ENCODE measurements at places on chromosomes 5 and 9. TPM values are rescaled to one million over a fixed set of nuclear protein-coding genes. Genes with fewer than 3 reads are reported as not detected.

- H3K27ac ChIP-seq = no peak overlapping the region
- H3K36me3 ChIP-seq = peaks cover 86% of the 10 kb centered on the region
- H3K4me3 ChIP-seq = no peak overlapping the region
- H3K4me1 ChIP-seq = peaks cover 50% of the 10 kb centered on the region
Measured at GRCh38 chr5:179613460-179614071, 9.9 kb downstream of the HNRNPH1 start.

The CCNJL gene
- 22.4 TPM for total RNA-seq

DNA sequence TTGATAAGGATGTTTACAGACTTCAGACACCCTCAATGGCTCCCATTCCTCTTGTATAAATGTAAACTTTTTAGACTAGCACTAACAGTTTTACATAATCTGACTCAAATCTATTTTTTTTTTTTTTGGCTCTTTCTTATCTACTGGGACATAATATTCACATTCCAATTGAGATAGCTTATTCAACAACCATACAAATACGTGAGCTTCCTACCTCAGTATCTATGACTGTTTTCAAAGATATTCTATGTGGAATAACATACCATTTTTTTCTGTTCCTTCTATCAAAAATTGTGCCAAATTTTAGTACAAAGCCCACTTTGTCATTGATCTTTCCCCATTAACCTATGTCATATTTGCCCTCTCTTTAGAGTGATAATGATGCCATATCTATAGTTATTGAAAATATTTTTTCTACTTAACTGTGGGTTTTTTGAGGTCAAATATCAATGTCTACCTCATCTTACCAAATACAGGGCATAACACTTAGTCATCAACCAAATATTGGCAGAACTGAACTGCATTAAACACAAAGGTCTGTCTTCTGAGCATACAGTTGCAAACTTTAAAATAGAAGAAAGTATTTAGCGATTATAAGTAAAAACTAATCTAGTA, 482.6 kb downstream of the PTPRD start:
- no peak overlapping the region for H3K27ac ChIP-seq
- H3K4me3 ChIP-seq = no peak overlapping the region
- H3K27me3 ChIP-seq = no peaks in the 10 kb centered on the region
- no peaks in the 10 kb centered on the region for H3K4me1 ChIP-seq
- no peaks in the 10 kb centered on the region for H3K36me3 ChIP-seq
- DNase-seq = no peak

DNA sequence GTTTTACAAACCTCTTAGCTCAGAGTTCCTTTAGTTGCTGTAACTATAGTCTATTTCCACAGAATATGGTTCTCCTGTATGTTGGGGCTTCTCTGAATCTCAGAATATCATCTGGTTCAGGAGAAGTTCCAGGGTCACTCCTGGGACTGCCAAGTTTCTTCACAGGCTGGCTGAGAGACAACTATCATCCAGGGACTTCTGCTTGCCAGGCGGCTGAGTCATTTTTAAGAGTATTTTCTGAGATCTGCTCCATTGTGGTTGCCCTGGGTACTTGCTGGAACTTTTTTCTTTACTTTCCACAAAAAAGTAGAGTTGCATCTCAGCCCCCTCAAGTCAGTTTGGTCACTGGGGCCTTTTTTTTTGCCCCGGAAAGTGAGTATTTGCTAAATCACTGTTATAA, 566.5 kb downstream of the LRRC70 start:
- H3K36me3 ChIP-seq = no peaks in the 10 kb centered on the region
- H3K4me3 ChIP-seq = no peak overlapping the region
- H3K27me3 ChIP-seq = no peaks in the 10 kb centered on the region
- no peak overlapping the region for H3K27ac ChIP-seq
- H3K4me1 ChIP-seq = no peaks in the 10 kb centered on the region

- no peaks in the 10 kb centered on the region for H3K4me1 ChIP-seq
- H3K27ac ChIP-seq = no peak overlapping the region
- DNase-seq = no peak
- no peaks in the 10 kb centered on the region for H3K36me3 ChIP-seq
- H3K4me3 ChIP-seq = no peak overlapping the region
Measured at GRCh38 chr5:7053528-7054209, 340.4 kb downstream of the TENT4A start.

GRCh38 chr5:16104961-16105360, 74.6 kb downstream of the MARCHF11 start:
- H3K27ac ChIP-seq = no peak overlapping the region
- no peak overlapping the region for H3K4me3 ChIP-seq
- H3K27me3 ChIP-seq = no peaks in the 10 kb centered on the region
- no peaks in the 10 kb centered on the region for H3K36me3 ChIP-seq

The KIF4B gene
- total RNA-seq = 0.09 TPM

DNA sequence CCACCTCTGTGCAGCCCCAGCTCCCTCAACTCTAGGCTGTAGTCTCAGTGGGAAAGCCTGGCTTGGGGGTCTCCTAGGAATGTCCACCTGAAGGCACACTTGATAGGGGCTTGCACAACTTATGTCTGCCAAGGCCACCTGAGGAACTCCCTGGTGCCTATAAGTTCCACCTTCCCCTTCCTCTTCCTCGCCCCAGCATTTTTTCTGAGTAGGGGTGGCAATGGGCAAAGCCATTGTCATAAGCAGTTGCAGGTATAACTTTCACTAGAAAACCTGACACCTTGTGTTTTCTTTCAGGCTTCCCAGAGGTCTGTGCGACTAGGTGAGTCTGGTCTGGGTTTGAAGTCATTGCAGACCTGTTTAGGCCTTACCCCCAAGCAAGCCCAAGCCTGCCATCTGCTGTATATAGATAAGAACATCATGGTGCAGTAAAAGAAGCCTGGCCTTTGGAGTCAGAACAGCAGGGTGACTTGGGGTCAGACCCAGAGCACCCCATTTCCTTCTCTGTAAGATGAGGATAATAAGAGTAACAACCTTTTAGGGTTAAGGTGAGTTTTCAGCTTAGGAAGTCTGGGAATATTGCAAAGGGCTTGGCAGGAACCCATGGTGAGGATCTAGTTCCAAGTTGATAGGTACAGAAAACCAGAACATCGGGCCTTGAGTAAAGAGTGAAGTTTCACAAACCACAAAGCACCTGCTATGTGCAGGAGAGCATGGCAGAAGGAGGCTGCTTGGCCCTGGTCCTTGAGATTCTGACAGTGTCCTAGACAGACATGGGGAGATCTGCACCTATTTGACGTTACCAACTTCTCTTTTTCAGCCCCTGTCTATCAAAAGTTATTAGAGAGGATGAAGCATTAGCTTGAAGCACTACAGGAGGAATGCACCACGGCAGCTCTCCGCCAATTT, 33.8 kb downstream of the TGFBI start:
- no peak overlapping the region for H3K4me3 ChIP-seq
- no peaks in the 10 kb centered on the region for H3K27me3 ChIP-seq
- no peak overlapping the region for H3K27ac ChIP-seq
- peak; percentile 64 for DNase-seq

- no peaks in the 10 kb centered on the region for H3K4me1 ChIP-seq
- DNase-seq = peak; percentile 74
- H3K36me3 ChIP-seq = peaks cover 86% of the 10 kb centered on the region
Measured at GRCh38 chr9:32426278-32426939, 42.0 kb downstream of the ACO1 start.

The OTP gene
- not detected for total RNA-seq

- no peaks in the 10 kb centered on the region for H3K4me1 ChIP-seq
- no peak for DNase-seq
- H3K27me3 ChIP-seq = no peaks in the 10 kb centered on the region
- no peak overlapping the region for H3K4me3 ChIP-seq
- H3K27ac ChIP-seq = no peak overlapping the region
Measured at GRCh38 chr9:81534138-81534875, 155.0 kb downstream of the TLE1 start.

GRCh38 chr9:132412089-132412488, 2.1 kb downstream of the CFAP77 start:
- peaks cover 3% of the 10 kb centered on the region for H3K27me3 ChIP-seq
- H3K4me3 ChIP-seq = no peak overlapping the region
- peaks cover 17% of the 10 kb centered on the region for H3K4me1 ChIP-seq
- H3K36me3 ChIP-seq = no peaks in the 10 kb centered on the region
- H3K27ac ChIP-seq = no peak overlapping the region

DNA sequence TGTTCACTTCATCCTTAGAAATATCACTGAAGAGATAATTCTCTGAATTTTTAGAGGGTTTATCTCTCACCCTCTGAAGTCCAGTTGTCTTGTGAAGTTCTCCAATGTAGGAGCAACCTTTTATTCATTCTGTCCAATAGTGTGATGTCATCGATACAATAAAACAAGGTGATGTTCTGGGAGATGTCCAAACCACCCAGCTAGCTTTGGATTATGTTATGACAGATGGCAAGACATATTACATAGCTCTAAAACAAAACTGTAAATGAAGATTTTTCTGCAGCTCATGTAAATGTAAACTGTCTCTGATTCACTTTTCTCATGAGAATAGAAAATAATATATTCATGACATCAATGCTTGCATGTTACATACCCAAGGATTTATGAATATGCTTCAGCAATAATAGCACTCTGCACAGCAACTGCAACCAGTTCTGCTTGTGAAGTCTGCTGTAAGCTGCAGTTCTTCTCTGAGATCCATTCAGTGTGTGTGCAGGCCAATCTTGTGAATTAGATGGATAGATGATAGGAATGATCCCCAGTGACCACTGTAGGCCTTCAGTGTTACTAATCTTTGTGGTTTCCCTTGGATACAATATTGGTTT, 172.6 kb upstream of the CDH12 start:
- no peaks in the 10 kb centered on the region for H3K27me3 ChIP-seq
- no peak for DNase-seq
- H3K4me1 ChIP-seq = no peaks in the 10 kb centered on the region
- no peak overlapping the region for H3K27ac ChIP-seq
- no peaks in the 10 kb centered on the region for H3K36me3 ChIP-seq
- no peak overlapping the region for H3K4me3 ChIP-seq

GRCh38 chr9:112544477-112544876, 57.9 kb downstream of the KIAA1958 start:
- H3K36me3 ChIP-seq = no peaks in the 10 kb centered on the region
- no peak for DNase-seq
- no peaks in the 10 kb centered on the region for H3K27me3 ChIP-seq
- H3K4me3 ChIP-seq = no peak overlapping the region

DNA sequence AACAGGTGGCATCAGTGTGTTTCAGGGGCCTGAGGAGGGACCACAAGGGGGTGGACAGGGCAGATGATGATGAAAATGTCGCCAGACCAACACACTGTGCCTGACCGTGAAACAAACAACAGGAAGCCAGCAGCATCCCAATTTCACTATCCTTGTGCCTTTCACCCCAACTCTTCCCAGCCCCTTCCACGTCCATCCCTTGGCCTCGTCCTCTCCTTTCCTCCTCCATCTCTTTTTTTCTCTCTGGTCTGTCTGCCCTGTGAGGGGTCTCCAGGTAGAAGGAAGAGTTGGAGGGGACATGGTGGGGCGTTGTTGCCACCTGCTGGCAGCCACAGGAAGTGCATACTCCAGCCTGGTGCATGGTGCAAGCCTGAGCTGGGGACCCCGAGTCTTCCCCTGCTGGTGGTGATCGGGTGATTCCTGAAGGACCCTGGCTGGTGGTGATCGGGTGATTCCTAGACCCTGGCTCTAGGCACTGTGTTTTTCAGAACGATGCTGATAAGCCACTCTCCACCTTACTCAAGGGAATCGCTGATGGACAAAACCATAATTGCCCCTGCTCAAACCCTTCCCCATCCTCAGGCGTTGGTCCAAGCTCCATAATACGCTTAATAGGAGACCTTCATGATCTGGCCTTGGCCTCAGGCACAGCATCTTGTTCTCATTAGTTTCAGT, 21.7 kb upstream of the NSD1 start:
- no peaks in the 10 kb centered on the region for H3K27me3 ChIP-seq
- peaks cover 31% of the 10 kb centered on the region for H3K4me1 ChIP-seq
- DNase-seq = peak; percentile 58
- no peaks in the 10 kb centered on the region for H3K36me3 ChIP-seq
- no peak overlapping the region for H3K4me3 ChIP-seq
- no peak overlapping the region for H3K27ac ChIP-seq

The HSD17B3 gene
- 1.0 TPM for total RNA-seq

GRCh38 chr5:83889971-83890745, 169.5 kb upstream of the HAPLN1 start:
- no peaks in the 10 kb centered on the region for H3K4me1 ChIP-seq
- H3K36me3 ChIP-seq = no peaks in the 10 kb centered on the region
- H3K27me3 ChIP-seq = no peaks in the 10 kb centered on the region

- DNase-seq = no peak
- H3K4me1 ChIP-seq = no peaks in the 10 kb centered on the region
- H3K27ac ChIP-seq = no peak overlapping the region
- no peaks in the 10 kb centered on the region for H3K36me3 ChIP-seq
- no peaks in the 10 kb centered on the region for H3K27me3 ChIP-seq
Measured at GRCh38 chr5:69029292-69029691, 64.5 kb upstream of the SLC30A5 start.

The PCDHB2 gene
- 2.9 TPM for total RNA-seq

DNA sequence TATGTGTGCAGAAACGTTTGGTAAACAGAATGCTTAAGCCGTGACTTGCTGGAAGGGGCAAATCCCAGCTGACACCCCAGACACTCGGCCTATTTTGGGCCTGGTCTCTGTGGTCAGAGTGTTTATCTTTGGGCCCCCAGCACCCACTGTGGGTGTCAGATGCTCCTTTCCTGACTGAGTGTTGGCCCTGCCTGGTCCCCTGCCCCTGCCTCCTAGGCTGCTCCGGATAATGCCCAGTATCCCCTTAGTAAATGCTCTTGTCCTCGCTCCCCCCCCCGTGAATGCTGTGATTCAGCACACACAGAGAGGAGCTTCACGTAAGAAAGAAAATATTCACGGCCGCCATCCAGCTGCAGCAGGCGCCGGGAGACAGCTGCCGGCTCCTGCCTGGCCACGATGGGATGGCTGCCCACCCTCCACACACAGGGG, 11.3 kb upstream of the ANGPTL2 start:
- peak overlapping the region; percentile 61 for H3K27ac ChIP-seq
- H3K36me3 ChIP-seq = no peaks in the 10 kb centered on the region
- H3K4me3 ChIP-seq = no peak overlapping the region
- H3K4me1 ChIP-seq = peaks cover 21% of the 10 kb centered on the region

GRCh38 chr5:18395126-18396110, 761.2 kb downstream of the TAF11L14 start:
- no peaks in the 10 kb centered on the region for H3K27me3 ChIP-seq
- no peak overlapping the region for H3K27ac ChIP-seq
- peaks cover 7% of the 10 kb centered on the region for H3K4me1 ChIP-seq
- DNase-seq = no peak
- no peaks in the 10 kb centered on the region for H3K36me3 ChIP-seq
- H3K4me3 ChIP-seq = no peak overlapping the region
